ENCODE measurements at places on chromosomes 6 and 20. TPM values are rescaled to one million over a fixed set of nuclear protein-coding genes. Genes with fewer than 3 reads are reported as not detected.

DNA sequence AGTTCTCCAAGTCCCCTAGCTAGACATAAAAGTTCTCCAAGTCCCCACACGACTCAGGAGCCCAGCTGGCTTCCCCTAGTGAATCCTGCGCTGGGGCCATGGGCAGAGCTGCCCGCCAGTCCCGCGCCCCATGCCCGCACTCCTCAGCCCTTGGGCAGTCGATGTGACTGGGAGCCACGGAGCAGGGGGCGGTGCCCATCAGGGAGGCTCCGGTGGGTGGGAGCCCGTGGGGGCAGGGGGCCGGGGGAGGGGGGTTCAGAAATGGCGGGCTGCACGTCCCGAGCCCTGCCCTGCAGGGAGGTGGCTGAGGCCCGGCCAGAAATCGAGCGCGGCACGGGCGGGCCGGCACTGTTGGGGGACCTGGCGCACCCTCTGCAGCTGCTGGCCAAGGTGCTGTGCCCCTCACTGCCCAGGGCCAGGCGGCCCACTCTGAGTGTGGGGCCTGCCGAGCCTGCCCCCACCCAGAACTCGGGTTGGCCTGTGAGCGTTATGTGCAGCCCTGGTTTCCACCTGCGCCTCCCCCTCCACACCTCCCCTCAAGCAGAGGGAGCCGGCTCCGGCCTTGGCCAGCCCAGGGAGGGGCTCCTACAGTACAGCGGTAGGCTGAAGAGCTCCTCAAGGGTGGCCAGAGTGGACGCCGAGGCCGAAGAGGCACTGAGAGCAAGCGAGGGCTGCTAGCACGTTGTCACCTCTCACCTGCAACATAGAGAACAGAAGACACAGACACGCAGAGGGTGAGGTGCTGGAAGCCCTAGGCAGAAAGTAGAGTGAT, 11.4 kb downstream of the GSTA5 start:
- no peak overlapping the region for H3K4me3 ChIP-seq
- no peaks in the 10 kb centered on the region for H3K27me3 ChIP-seq
- no peak overlapping the region for H3K27ac ChIP-seq
- no peaks in the 10 kb centered on the region for H3K4me1 ChIP-seq
- no peaks in the 10 kb centered on the region for H3K36me3 ChIP-seq
- no peak for DNase-seq

DNA sequence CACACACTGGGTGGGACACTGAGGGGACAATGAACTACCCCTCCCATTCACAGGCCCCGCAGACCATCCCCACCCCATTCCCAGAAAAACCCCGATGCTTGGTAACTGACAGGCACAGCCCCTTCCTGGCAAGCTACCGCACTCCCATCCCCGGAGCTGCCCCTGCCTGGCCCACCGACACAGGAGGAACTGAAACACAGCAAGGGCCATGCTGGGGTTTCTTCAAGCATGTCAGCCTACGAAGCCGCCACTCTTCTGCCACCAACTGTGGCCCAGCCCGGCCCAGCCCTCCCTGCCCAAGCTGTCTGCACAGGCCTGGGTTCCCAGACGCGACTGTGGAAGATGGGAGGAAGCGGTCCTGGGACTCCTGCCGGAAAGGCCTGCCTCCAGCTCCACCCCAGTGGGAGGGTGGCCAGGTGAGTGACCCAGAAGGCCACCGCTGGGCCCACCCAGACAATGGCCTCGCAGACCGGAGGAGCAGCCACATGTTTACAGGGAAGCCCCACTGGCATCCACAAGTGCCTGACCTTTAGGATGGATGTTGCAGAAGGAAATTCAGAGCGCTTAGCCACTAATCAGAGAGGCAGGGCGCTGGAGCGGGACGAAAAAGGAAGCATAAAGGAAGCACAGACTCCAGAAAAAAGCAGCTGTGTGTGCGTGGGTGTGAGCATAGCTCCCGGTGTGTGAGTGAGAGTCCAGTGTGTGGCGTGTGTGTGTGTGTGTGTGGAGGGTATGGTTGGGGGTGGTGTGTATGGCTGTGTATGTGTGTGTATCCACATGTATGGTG, 91.6 kb downstream of the PRND start:
- H3K4me3 ChIP-seq, result no peak overlapping the region
- no peak for DNase-seq
- H3K27ac ChIP-seq, result peak overlapping the region; percentile 81
- H3K4me1 ChIP-seq, result no peaks in the 10 kb centered on the region

DNA sequence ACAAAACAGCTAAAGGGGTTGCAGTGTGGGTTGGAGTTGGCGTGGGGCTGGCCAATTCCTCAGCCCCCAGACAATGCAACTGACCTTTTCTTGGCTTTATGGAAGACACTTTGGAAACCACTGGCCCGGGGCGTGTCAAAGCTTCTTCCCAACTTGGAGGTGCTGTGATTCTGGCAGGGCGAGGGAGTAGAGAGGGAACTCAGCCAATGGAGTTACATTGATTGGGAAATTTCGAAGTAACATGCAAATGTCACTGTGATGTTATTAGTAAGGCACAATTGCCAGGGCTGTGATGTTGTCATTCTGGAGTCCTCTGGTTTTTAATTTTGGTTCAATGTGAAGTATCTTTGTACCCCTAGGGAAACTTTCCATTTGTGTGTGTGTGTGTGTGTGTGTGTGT, 41.5 kb upstream of the EPB41L1 start:
- H3K4me1 ChIP-seq, result peaks cover 21% of the 10 kb centered on the region
- H3K4me3 ChIP-seq, result no peak overlapping the region
- H3K27me3 ChIP-seq, result no peaks in the 10 kb centered on the region
- DNase-seq, result no peak
- H3K36me3 ChIP-seq, result no peaks in the 10 kb centered on the region

GRCh38 chr20:22529150-22530019, 55.0 kb downstream of the FOXA2 start:
- no peaks in the 10 kb centered on the region for H3K27me3 ChIP-seq
- no peak for DNase-seq
- no peaks in the 10 kb centered on the region for H3K4me1 ChIP-seq
- no peak overlapping the region for H3K27ac ChIP-seq

Gene AK9
- 23.9 TPM for total RNA-seq

Measured in breast epithelium (tissue), 4 donors.